ENCODE measurements at places on chromosomes 11 and 22.

- DNase-seq, result no peak
Observed at GRCh38 chr22:24459911-24460310, 32.5 kb downstream of the ADORA2A start.

DNA sequence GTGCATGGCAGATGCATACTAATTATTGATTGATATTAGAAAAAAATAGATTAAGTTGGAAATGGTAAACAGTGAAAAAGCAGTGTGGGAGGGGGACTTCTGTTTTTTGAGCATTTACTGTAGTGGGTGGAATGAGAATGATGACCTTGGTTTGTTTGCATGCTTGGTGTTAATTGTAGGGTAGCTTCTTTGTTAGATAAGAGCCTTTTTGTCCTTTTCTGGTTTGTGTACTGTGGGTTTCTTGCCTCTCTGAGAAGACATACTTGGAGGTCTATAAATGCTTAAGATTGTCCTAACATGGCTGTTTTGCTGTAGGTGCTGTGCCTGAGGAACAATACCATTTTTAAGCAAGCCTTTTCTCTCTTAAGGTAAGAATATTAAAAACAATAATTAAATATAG is 17.0 kb downstream of the MRPL48 start:
- DNase-seq, result no peak

DNA sequence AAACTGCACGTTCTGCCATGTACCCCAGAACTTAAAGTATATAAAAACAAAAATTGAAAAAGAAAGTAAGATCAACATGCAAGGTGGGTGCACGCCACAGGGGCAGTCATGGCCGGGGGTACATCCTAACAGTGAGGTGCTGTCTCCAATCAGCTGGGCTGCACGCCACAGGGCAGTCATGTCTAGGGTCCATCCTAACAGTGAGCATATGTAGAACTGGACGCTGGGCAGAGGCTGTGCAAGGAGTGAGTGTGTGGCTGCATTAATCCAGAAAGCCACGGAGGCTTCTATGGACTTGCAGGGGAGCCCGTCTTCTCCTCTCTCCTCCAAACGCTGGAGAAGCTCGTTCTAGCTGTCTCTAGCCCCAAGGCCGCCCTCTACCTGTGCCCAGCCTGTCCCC is 1105.0 kb downstream of the BRD1 start:
- no peak for DNase-seq

GRCh38 chr11:30120045-30120589 is 103.3 kb upstream of the KCNA4 start:
- no peak for DNase-seq

GRCh38 chr11:124079631-124080326 is 35.5 kb upstream of the VWA5A start:
- DNase-seq, result no peak

DNA sequence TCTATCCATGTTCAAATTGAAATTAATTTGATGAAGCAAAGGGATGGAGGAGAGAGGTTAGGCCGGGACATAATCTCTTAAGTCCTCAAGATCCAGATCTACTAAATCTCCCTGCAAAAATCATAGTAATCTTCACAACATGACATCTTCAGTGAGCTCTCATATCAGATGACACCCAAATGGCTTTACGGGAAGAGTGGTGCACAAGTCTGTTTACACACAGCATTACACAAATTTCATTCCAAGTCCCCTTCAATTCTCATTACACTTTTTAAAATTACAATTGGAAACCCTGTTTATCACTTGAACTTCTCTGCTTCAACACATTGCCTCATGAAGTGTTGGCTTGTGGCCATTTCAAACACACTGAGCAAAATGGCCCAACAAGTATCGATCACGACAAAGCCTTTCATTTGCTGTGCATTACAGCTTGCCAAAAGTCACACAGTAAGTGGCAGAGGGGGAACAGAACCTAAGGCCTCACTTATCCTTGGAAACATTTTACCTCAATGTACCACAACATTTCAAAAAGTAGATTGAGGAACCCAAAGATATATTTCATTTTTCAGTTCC is 17.9 kb upstream of the TPH1 start:
- peak; percentile 29 for DNase-seq

- no peak for DNase-seq
Observed at GRCh38 chr22:27637604-27638003, 164.0 kb downstream of the MN1 start.

DNA sequence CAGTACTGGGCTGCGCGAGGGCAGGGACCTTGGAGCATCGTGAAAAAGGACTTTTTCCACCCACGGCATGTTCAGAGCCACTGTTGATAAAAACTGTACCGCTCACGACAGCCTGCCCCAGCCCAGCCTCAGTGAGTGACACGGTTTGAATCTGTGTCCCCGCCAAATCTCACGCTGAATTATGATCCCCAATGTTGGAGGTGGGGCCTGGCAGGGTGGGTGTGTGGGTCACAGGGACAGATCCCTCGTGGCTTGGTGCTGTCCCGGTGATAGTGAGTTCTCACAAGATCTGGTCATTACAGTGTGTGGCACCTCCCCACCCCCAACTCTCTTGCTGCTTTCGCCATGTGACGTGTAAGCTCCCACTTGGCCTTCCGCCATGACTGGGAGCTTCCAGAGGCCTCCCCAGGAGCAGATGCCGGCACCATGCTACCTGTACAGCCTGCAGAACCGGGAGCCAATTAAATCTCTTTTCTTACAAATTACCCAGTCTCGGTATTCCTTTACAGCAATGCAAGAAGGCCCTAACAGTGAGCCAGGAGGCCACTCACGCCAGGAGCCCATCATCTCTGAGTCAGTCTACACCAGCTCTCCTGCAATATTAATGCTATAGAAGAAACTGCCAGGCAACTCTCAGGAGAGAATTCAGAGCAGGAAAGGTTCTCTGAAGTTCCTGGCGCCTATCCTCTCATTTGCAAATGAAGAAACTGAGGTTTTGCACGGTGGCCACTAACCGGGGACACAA is 1.3 kb downstream of the TOLLIP start:
- DNase-seq, result no peak

GRCh38 chr11:102610200-102610599 is 14.9 kb downstream of the MMP20 start:
- no peak for DNase-seq

DNA sequence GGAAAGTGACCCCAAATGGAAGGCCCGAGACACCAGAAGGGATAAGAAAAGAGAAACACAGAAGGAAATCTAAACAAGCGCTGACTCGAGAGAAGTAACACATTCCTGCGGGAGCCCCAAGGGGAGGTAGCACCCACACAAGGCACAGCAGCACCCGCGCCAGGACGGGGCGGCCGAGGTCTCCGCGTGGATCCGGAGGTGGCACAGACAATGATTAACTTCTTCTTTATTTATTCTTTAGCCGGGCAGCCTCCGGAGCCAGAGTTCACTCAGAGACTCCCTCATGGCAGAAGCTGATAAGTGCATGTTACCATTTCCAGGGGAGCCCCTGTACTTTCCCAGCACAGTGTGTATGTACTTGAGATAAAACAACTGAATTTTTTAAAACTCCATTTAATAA is 5.1 kb downstream of the TOLLIP start:
- DNase-seq, result no peak

GRCh38 chr11:115924744-115925567 is 420.7 kb upstream of the CADM1 start:
- DNase-seq, result no peak

- no peak for DNase-seq
Observed at GRCh38 chr11:63764340-63764678, 4.3 kb downstream of the ZFTA start.

- no peak for DNase-seq
Observed at GRCh38 chr22:30169002-30169401, 77.6 kb downstream of the LIF start.

GRCh38 chr22:27133681-27134314 is 476.4 kb downstream of the MIAT start:
- no peak for DNase-seq

- DNase-seq, result peak; percentile 33
Observed at GRCh38 chr11:65575568-65576231, at the start of gene EHBP1L1. Gene EHBP1L1 (plus strand): TSS chr11:65576053. CDS start chr11:65576303, 250 bp downstream.

All from COR-L47 (cell line).